ENCODE measurements at places on chromosomes 13 and 19.

DNA sequence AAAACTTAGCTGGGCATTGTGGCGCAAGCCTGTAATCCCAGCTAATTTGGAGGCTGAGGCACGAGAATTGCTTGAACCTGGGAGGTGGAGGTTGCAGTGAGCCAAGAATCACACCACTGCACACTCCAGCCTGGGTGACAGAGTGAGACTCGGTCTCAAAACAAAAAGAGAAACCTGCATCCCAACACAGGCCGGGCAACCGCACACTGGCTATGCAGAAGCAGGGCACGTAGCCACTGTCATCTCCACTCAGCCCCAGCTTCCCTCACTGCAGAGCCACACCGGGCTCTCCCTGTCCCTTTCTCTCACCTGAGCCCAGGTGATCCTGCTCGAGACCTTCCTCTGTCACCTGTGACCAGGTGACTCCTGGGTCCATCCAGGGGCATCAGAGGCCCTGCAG is 11.7 kb downstream of the ELL start:
- no peak for DNase-seq

DNA sequence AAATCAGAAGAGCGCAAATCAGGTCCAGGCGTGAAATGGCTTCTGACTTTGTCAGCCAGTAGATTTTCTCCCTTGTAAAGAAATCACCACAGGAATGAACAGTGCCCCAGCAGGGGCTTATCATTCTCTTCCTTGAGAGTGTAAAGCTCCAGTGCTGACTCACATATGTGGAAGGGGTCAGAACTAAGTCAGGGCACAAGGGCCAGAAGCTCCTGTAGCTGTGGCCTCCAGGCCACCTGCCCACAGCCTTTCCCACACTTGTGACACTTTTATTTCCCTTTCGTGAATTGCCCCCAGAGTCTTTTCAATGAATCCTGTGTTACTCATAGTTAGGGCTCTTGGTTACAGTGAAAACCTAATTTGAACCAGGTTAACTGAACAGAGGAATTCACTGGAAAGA is 99.6 kb downstream of the SUCLA2 start:
- no peak for DNase-seq

DNA sequence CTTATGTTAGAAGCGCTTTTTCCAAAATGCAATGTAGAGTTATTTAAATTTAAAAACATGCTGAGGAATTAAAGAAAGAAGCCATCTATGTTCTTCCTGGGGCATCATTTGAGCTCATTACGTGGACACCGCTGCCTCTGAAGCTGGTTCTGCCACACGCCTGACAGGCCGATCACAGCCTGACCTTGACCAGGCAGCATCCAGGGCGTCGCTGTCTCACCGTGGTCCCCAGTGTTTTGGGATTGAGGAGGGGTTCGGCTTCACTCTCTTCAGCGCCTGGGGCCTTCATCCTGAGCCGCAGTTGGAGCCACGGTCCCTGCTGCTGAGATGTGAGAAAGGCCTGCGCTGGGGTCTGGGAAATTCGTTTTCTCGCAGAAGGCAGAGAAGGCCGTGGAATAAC is 64.0 kb downstream of the ATP11A start:
- DNase-seq: no peak

- DNase-seq: no peak
Observed at GRCh38 chr19:10168386-10168948, 26.3 kb downstream of the DNMT1 start.

DNA sequence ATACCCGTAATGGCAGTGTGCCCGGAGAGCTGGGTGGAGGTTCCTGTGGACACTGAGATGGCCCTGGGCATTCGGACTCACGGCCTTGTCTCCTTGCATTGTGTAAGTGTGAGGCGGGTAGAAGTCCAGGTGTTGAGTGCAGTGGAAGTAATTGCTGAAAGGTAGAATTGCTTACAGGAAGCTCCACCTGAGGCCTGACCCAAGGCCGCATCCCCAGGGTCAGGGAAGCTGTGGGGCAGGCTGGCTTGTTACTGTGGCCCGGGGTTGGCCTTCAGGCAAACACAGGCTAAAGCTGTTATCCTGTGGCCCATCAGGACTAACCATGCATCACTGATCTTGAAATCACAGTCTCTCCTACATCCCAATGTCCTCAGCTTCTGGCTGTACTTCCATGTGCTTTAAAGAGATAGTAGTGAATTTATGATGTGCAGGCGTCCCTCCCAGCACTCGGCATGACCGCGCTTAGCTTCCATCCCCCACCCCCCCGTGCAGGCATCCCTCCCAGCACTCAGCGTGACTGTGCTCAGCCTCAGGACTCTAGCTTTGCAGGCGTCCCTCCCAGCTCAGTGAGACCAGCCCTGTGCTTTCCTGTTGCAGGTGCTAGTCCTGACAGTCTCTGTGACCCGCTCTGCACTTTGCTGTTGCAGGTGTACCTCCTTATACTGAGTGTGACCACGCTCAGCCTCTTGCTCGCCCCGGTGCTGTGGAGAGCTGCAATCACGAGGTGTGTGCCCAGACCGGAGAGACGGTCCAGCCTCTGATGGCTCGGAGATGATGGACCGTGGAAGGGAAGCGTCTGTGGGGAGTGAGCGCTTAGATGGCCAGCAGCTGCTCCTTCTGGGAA is 35.6 kb upstream of the TFDP1 start:
- DNase-seq: no peak
